ENCODE measurements at places on chromosomes 6 and 20. TPM values are rescaled to one million over a fixed set of nuclear protein-coding genes. Genes with fewer than 3 reads are reported as not detected.

DNA sequence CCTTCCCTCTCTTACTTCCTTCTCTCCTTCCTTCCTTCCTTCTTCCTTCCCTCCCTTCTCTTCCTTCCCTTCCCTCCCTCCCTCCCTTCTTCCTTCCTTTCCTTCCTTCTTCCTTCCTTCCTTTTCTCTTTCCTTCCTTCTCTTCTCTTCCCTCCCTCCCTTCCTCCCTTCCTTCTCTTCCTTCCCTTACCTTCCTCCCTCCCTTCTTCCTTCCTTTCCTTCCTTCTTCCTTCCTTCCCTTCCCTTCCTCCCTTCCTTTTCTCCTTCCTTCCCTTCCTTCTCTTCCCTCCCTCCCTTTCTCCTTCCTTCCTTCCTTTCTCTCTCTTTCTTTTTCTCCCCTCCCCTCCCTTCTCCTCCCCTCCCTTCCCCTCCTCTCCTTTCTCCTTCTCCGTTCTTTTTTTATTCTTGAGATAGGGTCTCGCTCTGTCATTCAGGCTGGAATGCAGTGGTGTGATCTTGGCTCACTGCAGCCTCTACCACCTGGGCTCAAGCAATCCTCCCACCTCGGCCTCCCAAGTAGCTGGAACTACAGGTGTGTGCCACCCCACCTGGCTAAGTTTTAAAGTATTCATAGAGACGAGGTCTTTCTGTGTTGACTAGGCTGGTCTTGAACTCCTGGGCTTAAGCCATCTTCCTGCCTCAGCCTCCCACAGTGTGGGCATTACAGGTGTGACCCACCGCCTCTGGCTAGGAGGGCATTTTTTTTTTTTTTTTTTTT is 1.1 kb upstream of the ZNF512B start:
- DNase-seq: no peak

DNA sequence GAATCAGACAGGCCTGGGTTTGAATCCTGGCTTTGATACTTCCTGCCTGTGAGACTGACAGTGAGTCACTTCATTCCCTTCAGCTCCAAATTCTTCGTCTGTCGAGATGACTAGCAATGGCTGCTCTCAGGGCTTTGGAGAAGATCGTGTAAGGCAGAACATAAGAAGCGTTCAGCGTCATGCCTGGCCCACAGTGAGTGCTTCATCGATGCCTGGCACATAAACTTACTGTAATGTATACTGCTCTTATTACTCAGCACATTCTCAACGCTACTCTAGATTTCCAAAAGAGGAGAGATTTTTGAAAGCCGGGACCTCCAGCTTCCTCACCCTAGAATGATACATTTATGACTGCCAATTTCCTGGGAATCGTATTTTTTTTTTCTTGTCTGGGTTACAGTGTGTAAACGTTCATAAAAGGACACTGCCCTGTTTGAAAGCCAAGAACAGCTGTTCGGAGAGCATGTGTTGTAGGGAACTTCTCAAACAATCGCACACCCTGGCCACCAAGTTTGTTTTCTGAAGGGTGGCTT is 16.2 kb upstream of the BCAS1 start:
- no peak for DNase-seq

DNA sequence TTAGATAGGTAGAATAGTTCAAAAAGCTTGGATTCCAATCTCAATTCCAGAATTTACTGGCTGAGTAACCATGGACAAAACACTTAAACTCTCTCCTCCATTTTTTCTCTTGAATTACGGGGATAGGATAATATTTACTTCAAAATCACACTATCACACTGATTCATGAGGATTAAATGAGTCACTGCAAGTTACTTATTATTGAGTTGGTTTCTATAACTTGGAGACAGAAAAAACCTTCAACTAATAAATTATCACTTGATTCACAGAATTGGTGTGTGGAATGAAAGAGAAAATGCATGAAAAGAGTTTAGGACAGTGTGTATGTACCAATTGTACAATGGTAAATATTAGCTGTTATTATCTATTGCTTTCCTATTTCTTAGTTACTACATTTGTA is 585.2 kb downstream of the PHF3 start:
- no peak for DNase-seq

SPEF1 gene
- total RNA-seq: not detected

Data from activated T-helper 1 cell treated with anti-CD3 and anti-CD28 coated beads, Interleukin-12 subunit alpha, Interleukin-12 subunit beta, Interleukin-2, Interleukin-4 antibody, amounts not matched to agents 30 ng/mL and 10 ng/mL and 1 ng/mL, durations not matched to agents 14 hours and 24 hours and 36 hours (primary cell).